ENCODE measurements at places on chromosomes 3 and 15.

- no peak for DNase-seq
These were observed at the start of gene LPP for GRCh38 chr3:188154014-188154808. Gene LPP (plus strand): TSS chr3:188154157. CDS start chr3:188406121, 251,964 bp downstream.

GRCh38 chr3:69189487-69189886 lies 67.1 kb upstream of the LMOD3 start:
- no peak for DNase-seq

DNA sequence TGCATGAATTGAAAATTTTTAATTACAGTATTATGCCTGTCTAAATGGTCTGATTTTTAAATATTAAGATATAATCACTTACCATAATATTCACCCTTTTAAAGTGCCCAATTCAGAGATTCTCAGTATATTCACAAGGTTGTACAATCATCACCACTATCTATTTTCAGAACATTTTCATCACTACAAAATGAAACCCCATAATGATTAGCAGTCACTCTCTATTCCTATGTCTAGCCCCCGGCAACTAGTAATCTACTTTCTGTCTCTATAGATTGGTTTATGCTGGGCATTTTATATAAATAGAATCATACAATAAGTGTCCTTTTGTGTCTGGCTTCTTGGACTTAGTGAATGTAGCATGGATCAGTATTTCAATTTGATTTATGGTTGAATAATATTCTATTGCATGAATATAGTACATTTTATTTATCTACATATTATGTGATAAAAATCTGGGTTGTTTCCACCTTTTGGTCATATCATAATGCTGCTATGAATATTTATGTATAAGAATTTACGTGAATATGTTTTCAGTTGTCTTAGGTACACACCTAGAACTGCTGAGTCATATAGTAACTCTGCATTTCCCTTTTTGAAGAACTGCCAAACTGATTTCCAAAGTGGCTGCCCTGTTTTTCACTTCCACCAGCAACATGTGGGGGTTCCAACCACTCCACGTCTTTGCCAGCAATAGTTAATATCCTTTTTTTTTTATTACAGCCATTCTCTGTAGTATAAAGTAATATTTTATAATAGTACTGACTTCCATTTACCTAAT lies 485.7 kb upstream of the ZNF385D start:
- DNase-seq, result no peak

DNA sequence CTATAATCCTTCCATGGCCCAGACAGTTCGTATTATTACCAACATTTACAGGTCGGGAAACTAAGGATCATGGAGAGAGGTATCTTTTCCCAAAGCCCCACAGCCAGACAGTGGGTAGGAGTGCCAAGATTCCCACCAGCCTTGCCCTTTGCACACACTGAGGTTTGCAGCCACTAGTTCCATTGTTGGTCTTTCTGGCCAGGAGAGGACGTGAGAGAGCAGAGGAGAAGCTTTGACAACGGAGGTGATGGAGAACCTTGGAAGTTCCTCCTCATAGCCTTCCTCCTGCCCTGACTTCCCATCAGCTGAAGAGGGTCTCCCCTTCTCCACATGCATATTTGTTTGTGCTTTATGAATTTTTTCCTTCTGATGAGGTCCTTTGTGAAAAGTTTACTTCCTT lies 50.5 kb upstream of the PLCL2 start:
- DNase-seq, result no peak

- DNase-seq, result no peak
These were observed 9.6 kb downstream of the DNAJB8 start for GRCh38 chr3:128456776-128457715.
